D721Med (cell line): ENCODE measurements at places on chromosomes 12 and 14.

GRCh38 chr12:96220902-96221301, 26.7 kb downstream of the ELK3 start:
- no peak for DNase-seq

GRCh38 chr12:3216097-3216496, 138.9 kb downstream of the TSPAN9 start:
- DNase-seq, result no peak

GRCh38 chr12:109558374-109559199, 14.7 kb downstream of the MMAB start:
- no peak for DNase-seq

DNA sequence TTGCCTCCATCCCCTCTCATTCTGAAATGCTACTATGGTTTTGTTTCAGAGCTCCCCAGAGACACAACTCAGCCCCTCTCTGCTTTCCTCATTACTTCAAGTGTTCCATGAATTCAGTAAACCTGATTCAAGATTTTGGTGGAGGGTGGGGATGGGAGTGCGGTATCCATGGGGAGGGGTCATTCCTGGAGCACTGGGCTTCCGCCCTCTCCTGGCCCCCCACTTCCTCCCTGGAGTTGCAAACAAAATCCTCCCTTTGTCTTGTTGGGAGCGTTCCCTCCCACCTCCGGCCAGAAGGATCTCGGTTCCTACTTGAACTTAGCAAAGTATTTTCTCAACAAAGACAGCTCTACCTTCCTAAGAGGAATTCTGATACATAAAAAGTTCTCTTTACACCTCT, 71.8 kb upstream of the LTA4H start:
- no peak for DNase-seq

DNA sequence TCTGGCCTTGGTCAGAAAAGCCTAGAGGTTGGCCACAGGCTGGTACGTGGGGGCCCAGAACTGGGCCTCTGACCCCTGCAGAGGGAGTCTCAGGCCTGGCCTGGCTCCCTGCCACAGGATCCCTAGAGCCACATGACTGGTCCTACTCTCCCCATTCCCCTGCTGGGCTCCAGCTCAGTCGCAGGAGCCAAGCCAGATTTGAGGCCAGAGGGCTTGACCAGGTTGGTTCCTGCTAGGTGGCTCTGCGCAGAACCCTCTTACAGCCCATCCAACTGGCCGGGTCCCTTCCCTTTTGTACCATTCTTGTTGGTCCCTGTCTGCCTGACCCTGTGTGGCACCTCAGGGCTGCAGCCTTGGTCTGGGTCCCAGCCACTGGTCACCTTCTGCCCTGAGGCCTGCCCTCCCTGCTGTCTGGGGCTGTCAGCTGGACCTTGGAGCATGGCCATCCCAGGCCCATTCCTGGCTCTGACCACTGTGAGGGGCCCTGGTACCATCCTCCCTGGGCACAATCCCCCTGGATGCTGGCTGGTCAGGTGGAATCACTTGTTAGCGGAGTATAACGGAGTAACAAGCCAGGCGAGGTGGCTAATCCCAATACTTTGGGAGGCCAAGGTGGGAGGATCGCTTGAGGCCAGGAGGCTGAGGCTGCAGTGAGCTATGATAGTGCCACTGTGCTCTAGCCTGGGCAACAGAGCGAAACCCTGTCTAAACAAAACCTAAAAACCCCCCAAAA, 22.9 kb upstream of the PPP1R13B start:
- DNase-seq, result no peak

GRCh38 chr12:122352394-122352793, 70.1 kb downstream of the CLIP1 start:
- DNase-seq, result no peak

DNA sequence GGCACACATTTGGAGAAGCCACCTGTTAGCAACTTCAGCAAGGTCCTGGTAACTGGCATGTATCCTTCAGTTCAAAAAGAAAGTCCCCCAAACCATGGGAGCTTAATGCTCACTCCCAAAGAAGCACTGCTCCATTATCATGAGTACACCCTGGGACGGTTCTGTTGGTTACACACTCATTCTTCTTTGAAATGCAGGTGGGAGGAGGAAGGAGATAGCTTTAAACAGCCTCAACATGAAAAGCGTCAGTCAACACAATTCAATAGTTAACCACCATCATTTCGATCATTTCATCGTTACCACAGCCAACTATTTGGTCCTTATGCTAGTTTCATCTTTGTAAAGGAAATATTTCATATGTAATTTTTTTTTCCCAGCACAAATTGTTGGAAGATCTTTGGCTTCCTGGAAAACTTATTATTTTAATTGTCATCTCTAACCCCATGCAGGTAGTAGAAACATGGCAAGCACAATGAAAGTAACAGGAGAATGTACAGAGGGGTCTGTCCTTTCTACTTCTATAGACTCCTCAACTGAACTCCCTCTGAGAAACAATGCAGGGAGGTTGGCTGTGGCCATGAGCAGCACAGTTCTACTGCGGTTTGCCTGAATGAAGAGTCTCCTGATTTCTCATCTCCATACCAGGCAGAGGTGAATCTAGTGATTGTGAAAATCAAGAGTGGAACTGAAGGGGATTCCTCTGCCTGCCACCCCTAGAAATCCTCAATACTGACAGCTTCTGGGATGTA, 196.4 kb upstream of the FOXN3 start:
- DNase-seq, result no peak

DNA sequence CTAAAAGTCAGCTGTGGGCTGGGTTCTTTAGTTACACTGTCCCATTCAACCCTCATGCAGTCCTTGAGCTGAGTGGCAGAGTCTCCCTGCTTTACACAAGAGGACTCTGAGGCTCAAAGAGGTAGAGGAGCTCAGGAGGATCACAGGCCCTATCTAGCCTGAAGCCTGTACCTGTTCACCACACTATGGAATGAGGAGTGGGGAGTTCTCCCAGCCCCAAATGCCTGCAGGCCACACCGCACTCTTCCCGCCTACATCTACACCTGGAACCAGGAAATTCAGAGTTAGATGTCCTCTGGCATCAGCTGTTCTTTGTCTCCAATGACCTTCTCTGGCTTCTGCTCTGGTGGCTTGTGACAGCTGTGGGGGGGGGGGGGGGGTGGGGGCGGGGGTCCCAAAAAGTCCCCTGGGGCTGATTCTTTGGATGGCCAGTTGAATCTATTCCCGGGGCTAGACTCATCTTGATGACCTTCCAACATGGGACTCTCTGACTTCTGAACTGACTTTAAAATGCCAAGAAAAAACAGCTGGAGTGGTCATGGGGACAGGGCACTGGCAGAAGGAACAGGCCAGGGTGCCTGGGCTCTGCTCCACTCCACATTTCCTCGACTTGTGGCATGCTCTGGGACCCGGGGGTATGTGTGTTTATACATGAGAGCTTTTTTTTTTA, 30.6 kb downstream of the RIN3 start:
- no peak for DNase-seq

DNA sequence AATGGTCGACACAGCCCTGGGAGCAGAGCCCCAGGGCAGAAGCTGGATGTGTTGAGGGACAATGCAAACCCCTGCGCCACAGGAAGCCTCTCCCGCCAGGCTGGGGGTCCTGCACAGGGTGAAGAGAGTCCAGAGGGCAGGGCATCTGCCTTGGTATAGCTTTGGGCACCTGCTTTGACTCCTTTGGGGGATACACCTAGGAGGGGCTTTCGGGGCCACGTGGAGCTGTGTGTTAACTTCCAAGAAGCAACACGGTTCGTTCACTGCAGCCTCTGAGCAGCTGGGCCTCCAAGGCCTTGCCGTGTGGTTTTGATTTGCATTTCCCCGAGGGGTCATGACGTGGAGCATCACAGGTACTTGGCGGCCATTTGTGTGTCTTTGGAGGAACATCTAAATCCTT, 5.8 kb upstream of the PUS1 start:
- no peak for DNase-seq

DNA sequence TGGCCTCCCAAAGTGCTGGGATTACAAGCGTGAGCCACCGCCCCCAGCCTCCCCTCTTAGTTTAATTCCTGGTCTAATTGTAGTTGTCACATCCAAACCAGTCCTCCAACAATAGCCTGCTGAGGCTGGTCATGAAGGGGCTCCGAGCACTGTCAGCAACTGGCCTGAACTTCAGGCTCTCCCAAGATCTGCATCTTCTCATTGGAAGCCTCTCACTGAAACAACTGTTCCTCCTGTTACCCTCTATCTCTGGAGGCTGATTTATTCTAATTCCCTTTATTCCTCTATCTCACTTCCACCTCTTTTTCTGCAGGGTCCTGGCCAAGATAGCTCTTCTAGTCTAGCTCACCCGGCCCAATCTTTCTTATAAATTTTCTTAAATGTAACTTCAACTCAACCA, 89.4 kb downstream of the DUSP16 start:
- no peak for DNase-seq

- no peak for DNase-seq
Observed at GRCh38 chr12:21551841-21552465, 25.9 kb downstream of the SPX start.

- DNase-seq, result no peak
Observed at GRCh38 chr14:100073576-100074430, 8.6 kb downstream of the EVL start.

- no peak for DNase-seq
Observed at GRCh38 chr14:93212432-93212831, 5.4 kb downstream of the UBR7 start.

DNA sequence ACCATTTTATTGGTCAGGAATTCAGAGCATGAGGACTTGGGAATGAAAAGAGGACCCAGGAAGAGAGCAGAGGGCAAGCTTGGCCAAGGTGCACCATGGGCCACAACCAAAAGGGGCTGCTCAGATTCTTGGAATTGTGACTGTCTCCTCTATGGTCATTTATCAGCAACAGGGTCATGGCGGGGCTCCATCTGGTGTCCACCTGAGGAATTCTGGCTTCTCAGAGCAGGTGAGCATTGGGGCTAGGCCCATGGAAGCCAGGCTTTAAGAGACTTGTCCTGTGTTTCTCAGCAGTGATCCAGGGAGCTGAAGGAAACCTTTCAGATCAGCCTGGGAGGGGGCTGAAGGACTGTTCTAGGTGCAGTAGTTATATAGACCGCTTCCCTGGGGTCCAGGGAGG, 2.6 kb upstream of the RIN3 start:
- DNase-seq, result no peak

DNA sequence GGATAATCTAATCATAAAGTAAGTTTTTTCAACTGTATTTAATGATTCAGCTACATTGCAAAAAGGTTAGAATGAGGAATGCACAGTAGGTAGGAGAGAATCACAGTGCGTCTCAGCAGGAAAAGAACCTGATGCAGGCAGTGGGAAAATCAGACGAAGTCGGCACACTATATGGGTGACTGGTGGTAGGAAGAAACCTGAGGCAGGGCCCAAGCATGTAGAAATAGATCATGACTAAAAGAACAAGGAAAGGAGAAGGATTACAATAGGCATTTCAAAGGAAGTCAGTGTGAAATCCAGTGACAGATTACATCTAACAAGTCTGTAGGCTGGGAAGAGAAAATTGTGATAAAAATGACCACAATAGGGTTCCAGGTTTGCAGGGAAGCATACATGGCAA, 267.0 kb downstream of the MED13L start:
- no peak for DNase-seq
